ENCODE measurements at places on chromosomes 6 and 20.

GRCh38 chr6:157335829-157336228 is 12.5 kb upstream of the TMEM242 start:
- no peak for DNase-seq

DNA sequence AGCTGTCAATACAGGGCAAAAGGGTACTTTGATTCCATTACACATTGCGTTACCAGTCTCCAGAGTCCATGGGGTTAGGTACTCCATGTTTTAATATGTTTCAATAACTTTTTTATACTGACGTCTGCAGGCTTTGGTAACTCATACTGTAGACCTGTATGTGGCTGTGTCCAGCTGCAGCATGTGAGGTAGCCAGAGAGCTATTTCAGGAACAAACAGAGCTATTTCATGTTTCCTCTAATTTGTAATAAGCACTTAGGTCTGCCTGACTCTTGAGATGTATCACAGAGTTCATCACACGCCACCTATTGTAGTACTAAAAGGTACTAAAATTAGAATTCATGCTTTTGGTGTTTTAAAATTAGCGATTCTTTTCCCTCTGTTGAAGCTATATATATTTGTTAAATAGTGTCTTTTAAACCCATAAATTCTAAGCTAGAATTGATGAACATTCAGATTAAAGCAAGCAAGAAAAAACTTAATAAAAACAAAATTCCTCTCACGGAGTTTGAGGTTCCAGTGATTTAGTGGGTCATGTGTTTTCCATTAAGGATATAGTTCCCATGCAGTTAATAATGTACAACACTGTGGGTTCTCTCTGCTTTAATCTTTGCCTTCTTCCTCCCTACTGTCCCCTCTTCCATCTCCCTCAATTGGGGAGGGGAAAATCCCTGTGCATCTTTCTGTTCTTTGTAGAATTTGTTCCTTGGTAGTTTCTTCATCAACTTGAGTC is 37.0 kb downstream of the FOXO3 start:
- DNase-seq = no peak

DNA sequence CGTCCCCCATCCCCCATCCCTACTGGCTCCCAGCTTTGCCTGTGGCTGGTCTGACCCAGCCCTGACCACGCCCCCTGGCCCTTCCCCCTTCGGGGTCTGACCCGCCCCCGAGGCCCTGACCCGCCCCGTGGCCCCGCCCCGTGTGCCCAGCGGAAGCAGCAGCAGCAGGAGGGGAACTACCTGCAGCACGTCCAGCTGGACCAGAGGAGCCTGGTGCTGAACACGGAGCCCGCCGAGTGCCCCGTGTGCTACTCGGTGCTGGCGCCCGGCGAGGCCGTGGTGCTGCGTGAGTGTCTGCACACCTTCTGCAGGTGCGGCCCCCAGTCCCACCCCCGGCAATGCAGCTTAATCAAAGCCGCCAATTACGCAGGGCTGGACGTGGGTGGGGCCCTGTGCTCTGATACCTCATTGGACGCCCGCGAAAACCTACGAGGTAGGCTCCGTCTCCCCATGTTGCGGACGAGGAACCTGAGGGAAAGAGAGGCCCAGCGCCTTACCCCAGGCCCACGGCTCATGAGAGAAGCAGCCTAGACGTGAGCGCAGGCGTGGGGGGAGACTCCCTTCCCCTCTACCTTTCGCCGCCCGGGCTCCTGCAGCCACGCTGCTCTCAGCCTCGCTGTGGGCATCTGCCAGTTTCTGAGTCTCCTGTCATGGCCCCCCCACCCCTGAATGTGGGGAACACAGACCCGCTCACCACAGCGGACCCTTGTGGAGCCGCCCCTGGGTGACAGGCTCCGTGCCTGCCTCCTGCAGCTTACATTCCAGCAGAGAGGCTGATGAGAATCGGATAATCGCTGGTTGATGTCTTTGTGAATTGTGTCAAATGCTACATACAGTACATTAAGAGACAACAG is 12.8 kb downstream of the RBCK1 start:
- peak; percentile 78 for DNase-seq

- DNase-seq = peak; percentile 69
These were observed 148.3 kb upstream of the RPS6KA2 start for GRCh38 chr6:166775180-166775922.

- DNase-seq = no peak
These were observed 147.2 kb downstream of the VEGFA start for GRCh38 chr6:43916924-43917877.

- no peak for DNase-seq
These were observed 127.9 kb downstream of the ZFAND3 start for GRCh38 chr6:37947468-37947867.

- DNase-seq = no peak
These were observed 167.4 kb upstream of the THBS2 start for GRCh38 chr6:169420912-169421543.

DNA sequence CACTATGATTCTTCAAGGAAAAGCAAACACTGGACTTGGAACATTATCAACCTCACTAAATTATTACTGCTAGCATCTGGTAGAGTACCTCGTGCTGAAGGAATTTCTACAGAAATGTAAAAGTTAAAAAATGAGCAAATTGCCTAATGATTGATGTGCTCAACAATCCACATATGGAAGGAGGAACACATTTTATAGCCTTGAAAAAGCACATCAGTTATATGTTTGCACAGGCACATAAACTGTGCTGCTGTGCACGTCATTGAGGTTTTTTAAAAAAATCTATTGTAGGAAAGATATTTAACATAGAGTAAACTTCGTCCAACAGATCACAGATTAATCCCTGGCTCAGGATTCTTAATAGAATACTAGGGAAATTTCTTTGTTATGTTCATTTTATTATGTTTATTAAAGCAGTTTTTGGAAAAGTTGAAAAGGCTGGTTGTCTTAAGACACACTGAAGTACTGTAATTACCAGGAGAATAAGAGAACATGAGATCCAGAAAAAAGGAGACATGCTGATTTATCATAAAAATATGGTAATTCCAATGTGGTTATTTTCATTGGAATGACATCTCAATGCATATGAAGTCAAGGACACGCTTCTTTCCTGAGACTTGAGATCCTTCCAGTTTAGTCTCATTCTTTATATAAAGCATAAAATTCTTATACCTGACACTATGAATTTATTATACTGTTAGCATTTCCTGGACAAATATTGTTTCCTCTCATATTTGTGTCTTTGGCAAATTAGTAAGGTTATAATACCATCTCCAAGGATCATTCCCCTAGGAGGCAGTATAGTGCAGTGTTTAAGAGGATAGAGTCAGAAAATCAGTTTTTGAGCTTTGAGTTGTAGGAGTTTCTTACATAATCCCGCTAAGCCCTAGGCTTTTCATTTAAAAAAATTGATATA is 511.1 kb downstream of the TENT5A start:
- DNase-seq = no peak

- no peak for DNase-seq
These were observed 25.0 kb upstream of the ADTRP start for GRCh38 chr6:11803591-11803971.

DNA sequence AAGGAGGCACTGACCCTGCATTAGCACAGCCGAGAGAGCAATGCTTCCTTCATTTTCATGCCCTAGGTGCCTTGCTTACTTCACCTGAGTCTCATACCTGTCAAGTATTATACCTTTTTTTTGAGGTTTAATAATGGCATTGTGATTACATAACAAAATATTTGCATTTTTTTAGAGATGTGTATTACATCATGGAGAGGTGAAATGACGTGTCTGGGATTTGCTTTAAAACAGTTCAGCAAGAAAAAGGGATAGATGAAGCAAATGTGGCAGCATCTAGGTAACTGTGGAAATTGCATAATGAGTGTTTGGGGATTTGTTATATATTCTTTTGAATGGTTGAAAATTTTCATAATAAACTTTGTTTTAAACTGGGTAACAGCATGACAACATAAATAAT is 48.9 kb downstream of the NKX2-2 start:
- DNase-seq = no peak

- no peak for DNase-seq
These were observed 28.6 kb downstream of the SLC23A2 start for GRCh38 chr20:4972506-4973251.

DNA sequence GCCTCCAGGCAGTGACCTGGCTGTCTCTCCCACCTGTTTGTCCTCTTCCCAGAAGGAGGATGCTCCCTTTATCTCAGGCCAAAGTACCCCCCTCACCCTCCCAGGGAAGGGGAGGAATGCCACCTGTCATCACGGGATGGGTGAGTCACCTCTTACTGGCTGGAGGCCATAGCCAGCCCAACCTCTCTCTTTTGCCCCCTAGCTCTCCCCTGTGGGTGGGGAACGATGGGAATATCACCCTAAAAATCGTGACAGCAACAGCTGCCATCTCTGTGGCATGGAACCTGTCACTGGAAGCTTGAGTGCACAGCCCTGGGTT is 137.5 kb upstream of the PTPN1 start:
- DNase-seq = peak; percentile 95

- DNase-seq = no peak
These were observed 6.8 kb upstream of the PIGU start for GRCh38 chr20:34683667-34684066.

DNA sequence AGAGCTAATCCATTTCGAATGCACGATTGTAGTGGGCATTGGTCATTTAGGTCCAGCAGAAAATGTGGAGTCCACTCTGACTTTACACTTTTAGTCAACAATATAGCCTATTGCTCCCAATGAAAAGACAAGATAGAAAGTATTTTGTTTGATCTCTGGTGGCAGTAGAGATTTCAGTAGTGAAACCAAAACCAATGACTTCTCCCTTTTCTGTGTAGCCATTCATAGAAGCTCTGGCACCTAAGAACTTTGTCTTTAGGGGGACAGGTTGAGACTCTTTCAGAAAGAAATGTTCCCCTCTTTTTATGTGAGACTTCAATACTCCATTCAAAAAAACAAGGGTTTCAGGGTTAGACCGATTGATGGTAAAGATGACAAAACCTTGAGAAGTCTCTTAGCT is 510.8 kb upstream of the POU3F2 start:
- no peak for DNase-seq

GRCh38 chr6:113701552-113702254 is 155.4 kb upstream of the MARCKS start:
- no peak for DNase-seq

GRCh38 chr6:111486921-111487320 is 3.9 kb upstream of the REV3L start:
- no peak for DNase-seq

DNA sequence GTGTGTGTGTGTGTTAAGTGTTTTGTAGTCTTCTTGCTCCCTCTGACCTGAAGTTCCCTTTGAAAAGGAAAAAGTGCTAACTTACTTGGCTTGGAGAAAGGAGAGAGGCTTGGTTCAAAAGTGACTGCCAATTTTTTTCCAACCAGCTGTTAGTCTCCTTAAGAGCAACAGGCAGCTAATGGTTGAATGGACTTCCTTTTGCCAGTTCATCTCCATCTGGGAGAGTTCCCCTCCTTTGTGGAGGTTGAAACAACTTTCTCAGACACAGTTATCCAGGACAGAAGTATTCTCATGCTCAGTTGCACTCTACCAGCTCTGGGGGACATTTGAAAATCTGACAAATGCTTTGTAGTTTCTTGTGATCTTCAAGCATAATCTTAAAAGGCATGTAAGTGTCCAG is 4.5 kb downstream of the RIPOR2 start:
- DNase-seq = no peak

GRCh38 chr6:33745548-33745947 is 1.2 kb downstream of the IP6K3 start:
- no peak for DNase-seq

DNA sequence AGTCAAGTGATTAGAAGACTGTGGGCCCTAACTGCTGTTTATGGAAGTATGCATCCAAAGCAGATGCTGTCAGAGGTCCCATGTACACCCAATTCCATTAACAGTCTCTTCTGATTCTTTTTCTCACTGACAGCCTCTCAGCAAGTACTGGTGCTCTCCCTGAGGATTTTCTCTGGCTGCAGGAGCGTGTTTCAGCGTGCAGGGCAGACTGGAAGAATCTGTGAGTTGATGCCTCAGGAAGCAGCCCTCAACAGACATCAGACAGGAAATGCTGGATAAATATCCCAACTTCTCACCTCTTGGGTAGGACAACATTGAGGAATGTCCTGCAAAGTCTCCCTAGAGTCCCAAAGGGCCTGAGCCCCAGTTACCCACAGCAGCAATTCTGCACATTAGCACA is 40.8 kb downstream of the ANKEF1 start:
- peak; percentile 25 for DNase-seq

DNA sequence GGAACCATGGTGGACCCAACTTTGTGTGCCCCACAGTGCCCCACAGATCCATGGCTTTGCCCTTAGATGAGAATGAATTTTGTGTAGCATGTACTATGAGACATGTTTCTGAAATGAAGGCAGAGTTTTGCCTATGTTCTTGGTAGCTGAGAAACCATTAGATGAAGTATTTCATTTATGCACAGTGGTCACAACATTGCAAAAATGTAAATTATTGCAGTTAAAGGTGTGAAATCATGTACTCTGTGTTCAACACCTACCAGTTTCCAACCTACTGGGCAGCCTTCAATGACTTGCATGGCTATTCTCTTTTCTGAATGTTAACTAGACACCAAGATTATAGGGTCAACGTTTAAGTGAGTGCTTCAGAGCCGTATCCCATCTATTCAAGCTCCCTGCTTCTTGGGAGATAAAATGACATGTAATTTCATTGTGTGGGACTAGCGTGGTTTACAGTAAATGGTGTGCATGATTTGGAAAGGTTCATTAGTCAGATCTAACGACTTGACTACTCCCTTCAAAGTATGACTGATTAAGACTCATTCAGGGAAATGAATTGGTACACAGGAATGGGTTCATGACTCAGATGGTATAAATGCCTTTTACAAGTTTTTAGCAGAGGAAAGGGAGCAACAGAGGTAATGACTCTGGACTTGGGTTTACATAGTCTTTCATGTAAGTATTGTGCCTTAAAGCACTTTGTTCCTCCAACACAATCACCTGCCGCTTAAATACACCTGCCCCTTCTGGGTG is 106.1 kb upstream of the AKIRIN2 start:
- DNase-seq = peak; percentile 82

DNA sequence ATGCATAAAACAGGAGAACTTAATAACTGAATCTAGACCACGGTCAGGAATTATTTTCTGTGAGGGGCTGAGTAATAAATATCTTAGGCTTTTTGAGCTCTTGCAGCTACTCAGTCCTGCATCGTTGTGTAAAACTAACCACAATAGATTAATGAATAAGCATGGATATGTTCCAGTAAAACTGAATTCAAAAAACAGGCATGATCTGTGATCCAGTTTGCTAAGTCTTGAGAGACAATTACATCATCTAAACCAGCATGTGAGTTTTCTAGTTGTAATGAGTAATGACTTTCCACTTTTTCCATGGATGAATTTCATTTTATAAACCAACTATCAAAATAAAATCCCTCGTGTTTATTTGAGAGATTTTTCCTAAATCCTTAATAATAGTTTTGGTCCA is 336.8 kb downstream of the RFPL4B start:
- DNase-seq = no peak

All from RWPE1 (cell line).